Stimulated activated CD4-positive, alpha-beta T cell treated with anti-CD3 and anti-CD28 coated beads, Interleukin-2, amount 100 ng/mL, for 24 hours (primary cell): ENCODE measurements at places on chromosomes 5 and 9.

DNA sequence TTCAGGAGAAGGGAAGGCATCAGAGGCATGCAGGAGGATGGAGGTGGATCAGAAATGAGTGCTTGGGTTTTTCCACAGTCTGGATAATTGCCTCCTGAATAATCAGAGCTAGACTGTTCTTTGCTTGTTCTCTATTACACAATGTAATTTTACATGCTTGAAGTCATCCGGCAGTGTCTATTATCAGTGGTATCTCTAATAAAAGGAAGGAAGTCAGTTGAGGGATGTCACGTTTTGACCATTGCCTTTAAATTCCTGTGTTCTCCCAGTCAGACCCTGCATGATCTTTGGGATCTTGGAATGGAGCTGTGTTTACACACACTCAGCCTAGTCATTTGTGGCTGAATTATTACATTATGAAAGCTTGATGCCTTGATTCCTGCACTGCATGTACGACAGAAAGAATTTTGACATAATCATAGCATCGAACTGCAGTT, 91.0 kb downstream of the PDE8B start:
- no peak for DNase-seq

- DNase-seq, result no peak
These were observed 15.2 kb upstream of the CPEB4 start for GRCh38 chr5:173872957-173873305.

DNA sequence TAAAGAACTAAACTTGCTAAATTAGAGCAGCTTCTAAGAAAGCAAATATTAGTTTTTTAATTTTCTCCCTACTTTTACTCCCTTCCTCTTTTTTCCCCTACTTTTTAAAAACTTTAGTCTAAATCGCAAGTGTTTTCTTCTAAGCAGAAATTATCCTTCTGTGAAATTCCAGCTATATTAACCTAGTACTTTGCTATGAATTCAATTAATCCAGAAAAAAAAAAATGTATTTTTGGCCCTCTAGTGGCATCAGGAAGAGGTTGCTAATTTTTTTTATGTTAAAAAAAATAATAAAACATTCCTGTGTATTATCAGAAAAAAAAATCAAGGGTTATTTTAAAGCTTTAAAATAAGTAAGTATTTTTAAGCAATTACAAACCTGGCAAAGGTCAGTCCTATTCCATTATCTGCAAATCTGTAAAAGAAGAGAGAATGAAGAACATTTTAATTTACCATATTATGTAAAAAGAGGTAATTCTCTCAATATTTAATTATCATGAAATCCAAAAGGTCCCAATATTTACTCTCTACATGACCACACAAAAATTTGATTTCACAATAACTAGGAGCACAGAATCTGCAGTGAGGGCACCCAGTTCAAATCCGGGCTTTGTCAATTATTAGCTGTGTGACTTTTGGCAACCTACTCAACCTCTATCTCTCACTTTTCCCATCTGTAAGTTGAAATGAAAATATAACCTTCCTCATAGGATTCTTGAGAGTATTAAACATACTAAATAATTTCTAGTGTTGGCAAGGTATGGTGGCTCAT, 52.0 kb downstream of the CEMIP2 start:
- DNase-seq, result no peak

GRCh38 chr5:116733991-116734975, 159.7 kb upstream of the SEMA6A start:
- DNase-seq, result no peak

- DNase-seq, result no peak
These were observed 624.1 kb downstream of the ISL1 start for GRCh38 chr5:52007230-52007858.

DNA sequence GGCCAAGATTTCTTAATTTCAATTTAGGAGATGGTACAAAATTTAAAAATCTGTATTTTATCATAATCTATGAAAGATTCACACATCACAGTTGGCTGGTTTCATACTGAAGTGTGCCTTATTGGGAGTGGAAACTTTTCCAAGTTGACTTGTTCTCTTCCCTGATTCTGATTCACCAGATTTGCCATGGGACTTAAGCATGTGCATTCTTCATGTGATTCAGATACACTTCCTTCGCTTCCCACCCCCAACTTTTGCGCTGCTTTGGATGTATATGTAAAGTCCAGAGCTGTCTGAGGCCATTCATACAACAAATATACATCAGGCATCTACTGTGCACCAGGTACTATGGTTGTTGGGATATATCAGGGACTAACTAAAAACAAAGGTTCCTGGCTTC, 34.4 kb downstream of the CPEB4 start:
- no peak for DNase-seq

GRCh38 chr5:157732596-157733262, 1.5 kb downstream of the THG1L start:
- no peak for DNase-seq

GRCh38 chr9:33137781-33138264, 29.3 kb downstream of the B4GALT1 start:
- DNase-seq, result no peak

DNA sequence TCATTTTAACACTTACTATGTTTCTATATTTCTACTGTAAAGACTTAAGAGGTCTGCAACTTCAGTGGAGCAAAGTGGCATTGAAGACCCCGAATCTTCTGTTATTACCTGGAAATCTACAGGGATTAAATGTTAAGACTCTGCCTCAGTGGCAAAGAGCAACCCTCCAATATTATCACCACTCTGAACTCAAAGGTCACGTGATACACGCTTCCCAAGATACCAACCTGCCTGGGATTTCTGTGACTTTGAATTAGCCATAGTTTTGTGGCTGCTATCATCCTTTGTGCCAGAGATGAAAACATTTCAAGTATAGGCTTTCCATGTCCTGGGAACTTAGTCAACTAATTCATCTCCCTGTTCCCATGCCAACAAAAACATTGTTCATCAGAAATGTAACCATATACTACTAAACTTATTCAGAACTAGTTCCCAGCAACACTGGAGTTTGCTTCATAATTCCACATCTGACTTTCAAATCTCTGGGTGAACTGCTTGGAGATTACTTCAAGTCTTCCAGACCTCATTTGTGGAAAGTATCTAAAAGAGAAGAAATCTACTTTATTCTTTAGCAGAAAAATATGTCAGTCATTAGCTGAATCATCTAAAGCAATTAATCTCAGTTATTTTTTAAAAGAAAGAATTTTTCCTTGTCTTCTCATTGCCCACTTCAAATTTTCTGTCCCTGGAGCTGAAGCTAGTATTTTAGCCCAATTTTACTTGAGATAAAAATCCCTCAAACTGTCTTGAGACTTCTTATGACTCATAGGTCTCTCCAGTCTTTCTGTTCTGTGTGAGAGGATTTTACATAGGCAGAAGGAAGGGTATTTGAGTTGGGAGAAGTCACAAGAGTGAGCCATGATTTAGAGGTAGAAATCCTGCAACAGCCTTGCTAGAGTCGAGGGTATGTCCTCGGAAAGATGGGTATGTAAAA, 83.0 kb downstream of the ZNF462 start:
- DNase-seq, result no peak

DNA sequence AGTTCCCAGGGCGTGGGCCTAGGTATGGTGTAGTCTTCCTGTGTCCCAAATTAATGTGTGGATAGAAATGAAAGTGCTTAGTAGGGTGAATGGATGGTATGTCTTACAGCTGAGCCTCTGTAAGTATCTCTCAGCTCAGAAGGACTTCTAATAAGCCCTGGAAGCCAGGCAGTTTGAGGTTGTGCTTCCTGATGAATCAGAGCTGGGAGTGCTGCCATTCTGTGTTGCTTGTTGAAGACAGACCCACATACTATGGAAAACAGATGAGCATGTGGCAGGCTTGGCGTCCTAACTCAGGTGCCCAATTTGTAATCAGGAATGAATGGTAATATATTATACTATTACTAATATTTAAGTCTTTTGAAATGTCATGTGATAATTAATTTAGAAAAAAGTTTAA, 69.8 kb downstream of the CMYA5 start:
- DNase-seq, result no peak

DNA sequence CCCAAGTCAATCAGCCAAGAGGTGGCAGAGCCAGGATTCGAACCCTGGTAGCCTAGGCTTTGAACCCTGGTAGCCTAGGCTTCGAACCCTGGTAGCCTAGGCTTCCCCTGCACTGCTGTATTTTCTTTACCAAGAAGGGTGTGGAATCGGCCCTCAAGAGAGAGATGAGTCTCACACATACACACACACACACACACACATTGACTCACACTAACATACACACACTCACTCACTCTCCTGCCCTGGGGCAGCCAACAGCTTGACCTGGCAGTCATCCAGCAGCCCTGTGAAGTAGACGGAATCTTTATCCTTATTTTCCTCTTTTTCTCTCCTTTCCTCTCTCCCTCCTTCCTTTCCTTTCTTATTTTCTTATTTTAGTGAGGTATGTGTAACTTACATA, 55.4 kb upstream of the RPL26L1 start:
- no peak for DNase-seq

DNA sequence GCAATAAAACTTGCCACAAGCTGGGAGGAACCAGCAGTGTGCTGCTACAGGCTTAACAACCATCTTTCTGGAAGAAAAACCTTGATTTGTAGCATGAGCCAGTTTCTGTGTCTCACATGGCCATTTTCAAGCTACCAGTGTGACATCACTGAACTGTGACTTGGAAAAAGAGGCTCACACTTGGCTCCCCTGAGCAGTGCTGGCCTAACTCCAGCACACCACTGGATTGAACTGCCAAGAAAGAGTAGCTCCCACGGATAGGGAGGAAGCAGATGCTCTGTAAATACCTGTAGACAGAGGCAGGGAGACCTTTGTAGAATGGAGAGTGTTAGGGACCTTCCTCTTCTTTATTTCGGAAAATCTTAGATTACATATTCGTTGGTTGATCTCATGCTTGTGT, 197.9 kb downstream of the SH3GL2 start:
- DNase-seq, result no peak

GRCh38 chr5:78638973-78639669, 9.5 kb downstream of the LHFPL2 start:
- no peak for DNase-seq

- DNase-seq, result peak; percentile 28
These were observed 97.5 kb downstream of the PIP5K1B start for GRCh38 chr9:68802525-68803015.

- no peak for DNase-seq
These were observed 24.2 kb downstream of the ENHO start for GRCh38 chr9:34498553-34498952.

GRCh38 chr9:77877976-77878375, 153.6 kb downstream of the GNAQ start:
- DNase-seq, result no peak

- DNase-seq, result peak; percentile 58
These were observed at the start of gene PCDHA5 for GRCh38 chr5:140821375-140822280. PCDHA5 (plus strand) TSS chr5:140821613.

GRCh38 chr5:9570876-9571275, 25.0 kb upstream of the SEMA5A start:
- no peak for DNase-seq

GRCh38 chr5:53944981-53945380, 365.4 kb downstream of the ARL15 start:
- no peak for DNase-seq

GRCh38 chr5:170283296-170283695, 14.3 kb downstream of the LCP2 start:
- no peak for DNase-seq

DNA sequence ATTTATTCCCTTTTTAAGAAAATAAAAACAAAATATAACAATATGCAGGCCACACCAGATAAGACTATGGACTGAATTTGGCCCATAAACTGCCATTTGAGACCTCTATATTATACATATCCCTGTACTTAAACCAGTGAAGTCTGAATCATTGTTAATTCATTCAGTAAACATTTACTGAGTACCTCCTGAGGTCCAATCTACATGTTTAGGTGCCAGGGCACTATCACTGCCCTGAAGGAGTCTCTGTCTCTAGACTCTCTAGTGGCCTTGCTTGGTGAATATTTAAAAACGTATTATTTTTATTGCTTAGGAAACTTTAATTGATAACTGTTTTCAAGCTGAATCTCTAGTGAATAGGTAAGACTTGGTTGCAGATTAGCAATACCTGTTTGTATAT, 74.7 kb upstream of the ELL2 start:
- no peak for DNase-seq
